ENCODE measurements at places on chromosomes 4 and X.

GRCh38 chr4:142345924-142346323 is 500.2 kb downstream of the INPP4B start:
- no peak for DNase-seq

GRCh38 chr4:140237616-140238350 is 83.8 kb upstream of the MAML3 start:
- DNase-seq, result peak; percentile 89

- DNase-seq, result no peak
Measured at GRCh38 chr4:79250887-79251286, 75.0 kb downstream of the NAA11 start.

DNA sequence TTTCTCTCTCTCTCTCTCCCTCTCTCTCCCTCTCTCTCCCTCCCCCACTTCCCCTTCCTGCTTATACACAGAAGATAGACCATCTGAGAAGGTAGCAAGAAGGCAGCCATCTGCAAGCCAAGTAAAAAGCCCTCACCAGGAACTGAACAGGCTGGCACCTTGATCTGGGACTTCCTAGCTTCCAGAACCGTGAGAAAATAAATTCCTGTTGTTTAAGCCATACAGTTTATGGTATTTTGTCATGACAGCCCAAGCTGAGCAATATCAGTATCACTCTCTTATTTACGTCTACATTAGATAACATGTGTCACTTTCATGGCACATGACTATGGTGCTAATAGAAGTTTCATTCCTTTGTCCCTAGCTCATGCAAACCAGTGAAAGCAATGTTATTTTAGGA is 581.1 kb downstream of the INPP4B start:
- DNase-seq, result no peak

GRCh38 chrX:48523682-48524081 is 2.1 kb downstream of the EBP start:
- no peak for DNase-seq

GRCh38 chrX:96833333-96833732 is 50.4 kb upstream of the RPA4 start:
- DNase-seq, result no peak

DNA sequence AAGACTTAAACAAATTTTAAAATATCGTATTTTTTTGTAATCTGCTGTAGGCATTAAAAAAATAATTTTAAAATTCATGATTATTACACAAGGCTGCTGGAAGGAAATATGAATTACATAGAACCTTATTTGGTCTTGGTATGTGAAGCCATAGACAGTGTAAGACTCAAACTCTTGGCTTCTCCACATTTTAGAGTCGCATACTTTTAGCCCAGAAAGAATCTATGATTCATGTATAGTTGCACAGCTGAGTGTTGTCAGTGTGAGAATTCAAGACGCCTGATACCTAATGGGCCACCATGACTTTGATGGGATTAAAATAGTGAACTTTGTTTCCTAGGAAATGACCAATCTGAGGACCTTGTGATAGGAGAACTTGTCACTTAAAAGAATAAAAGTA is 1.4 kb downstream of the INTU start:
- no peak for DNase-seq

- DNase-seq, result no peak
Measured at GRCh38 chrX:110108381-110108821, 105.5 kb downstream of the TMEM164 start.

- DNase-seq, result no peak
Measured at GRCh38 chr4:10115271-10115796, 1.3 kb downstream of the WDR1 start.

- DNase-seq, result no peak
Measured at GRCh38 chr4:139872274-139872673, 206.7 kb downstream of the MGST2 start.

- DNase-seq, result no peak
Measured at GRCh38 chr4:141826260-141826659, 189.9 kb downstream of the IL15 start.

DNA sequence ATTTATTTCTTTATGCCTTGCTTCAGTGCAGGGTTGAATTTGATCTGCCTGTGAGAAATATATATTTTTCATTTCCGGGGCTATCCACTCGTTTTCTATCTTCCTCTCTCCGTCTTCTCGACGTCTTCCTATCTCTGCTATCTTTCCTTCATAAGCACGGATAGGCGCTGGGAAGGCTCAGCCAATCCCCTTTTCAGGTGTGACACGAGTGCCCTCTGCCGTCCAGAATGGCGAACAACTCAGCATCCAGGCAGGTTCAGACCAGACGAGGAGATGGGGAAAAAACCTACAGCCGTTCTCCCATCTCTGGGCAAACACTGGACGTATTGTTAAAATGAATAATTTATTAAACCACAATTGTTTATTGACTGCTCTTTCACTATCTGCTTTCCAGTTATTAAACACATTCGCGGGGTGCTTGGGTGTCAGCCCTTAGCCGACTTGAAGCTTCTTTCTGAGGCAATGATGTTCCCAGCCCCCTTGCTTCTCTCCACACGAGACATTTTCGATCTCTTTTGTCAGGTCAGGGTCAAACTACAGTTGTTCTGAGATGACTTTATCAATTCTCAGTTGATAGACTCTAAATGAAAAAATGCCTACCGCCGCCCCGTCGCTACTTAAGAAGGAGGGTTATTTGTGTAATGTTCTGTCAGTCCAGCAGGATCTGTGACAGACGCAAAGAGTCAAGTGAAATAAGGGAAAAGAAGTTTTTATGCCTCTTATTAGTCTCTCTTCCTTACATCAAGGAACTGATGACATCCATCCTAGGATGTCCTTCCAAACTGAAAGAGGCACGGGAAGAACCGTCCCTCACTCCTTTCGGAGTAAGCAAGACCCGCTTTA is 96.3 kb upstream of the NOCT start:
- DNase-seq, result peak; percentile 70

GRCh38 chr4:88341227-88342192 is 37.1 kb upstream of the HERC6 start:
- no peak for DNase-seq

GRCh38 chr4:169337510-169337909 is 66.8 kb upstream of the SH3RF1 start:
- DNase-seq, result no peak

GRCh38 chrX:154829926-154830442 is 4.5 kb downstream of the SMIM9 start:
- no peak for DNase-seq

- no peak for DNase-seq
Measured at GRCh38 chr4:78121338-78121904, 64.3 kb downstream of the FRAS1 start.

GRCh38 chr4:152346526-152346925 is 189.4 kb downstream of the FBXW7 start:
- no peak for DNase-seq

DNA sequence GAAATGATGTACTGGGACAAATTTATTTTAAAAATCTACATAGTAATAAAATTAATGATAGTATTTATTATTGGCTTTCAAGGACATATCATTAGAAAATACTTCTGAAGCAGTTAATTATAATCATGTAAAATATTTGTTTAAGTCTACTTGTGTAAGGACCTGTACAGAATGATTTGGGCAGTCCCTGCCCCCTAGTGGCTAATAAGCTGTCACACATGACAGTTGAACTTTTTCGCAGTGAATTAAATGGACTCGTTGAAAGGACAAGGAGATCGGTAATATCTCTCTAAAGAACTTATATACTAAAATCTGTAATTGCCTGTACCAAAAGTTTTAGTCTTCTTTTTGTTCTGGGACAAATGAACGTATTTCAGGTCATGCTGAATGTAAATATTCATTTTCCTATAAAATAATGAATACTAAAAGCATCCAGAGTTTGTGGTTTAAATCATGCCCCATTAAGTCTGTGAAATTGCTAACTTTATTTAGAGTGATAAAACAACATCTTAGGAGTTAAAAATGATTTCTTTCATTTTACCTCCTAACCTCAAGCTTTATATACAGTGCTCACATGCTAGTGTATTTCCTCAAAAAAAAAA is 13.6 kb downstream of the EXOC1 start:
- DNase-seq, result peak; percentile 28

DNA sequence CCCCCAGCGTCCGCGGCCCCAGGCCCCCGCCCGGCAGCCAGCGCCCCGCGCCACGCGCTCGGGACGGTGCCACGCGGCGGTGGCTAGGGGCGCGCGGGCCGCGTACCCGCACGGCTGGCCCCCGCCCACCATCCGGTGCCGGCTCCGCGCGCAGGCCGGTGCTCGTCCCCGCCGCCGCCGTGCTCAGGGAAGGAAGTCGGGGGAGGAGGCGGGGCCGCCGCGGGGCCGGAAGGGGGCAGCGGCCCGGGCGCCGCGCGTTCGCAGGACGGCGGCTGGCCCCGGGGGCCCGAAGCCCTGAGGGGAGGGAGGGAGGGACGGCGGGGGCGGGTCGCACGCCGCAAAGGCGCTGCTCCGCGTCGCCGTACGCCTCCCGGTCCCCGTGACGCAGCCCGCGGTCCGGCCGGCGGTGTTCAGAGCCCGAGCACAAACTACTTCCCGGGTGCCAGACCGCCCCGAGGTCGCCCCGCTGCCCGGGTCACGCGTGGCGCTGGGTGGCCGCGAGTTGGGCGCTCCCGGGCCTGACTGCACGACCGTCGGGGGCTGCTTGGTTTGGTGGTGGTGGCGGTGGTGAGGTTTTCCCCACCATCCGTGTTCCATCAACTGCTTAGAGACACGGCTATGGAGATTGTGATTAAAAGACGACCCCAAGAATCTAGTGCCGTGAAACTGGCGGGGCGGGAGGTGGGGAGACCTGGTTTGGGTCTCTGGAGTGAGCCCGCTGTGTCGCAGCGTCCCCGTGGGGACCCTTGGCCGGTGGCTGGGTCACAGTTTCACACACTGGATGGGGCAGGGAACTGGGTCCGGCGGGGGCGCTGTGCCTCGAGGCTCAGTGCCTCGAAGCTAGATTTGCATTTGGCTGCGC is at the start of gene DCTD:
TSS of gene DCTD (minus strand) at position 205 of the 862 bp plus-strand sequence. CDS start 1,818 bp downstream, outside the sequence.
- DNase-seq, result no peak

DNA sequence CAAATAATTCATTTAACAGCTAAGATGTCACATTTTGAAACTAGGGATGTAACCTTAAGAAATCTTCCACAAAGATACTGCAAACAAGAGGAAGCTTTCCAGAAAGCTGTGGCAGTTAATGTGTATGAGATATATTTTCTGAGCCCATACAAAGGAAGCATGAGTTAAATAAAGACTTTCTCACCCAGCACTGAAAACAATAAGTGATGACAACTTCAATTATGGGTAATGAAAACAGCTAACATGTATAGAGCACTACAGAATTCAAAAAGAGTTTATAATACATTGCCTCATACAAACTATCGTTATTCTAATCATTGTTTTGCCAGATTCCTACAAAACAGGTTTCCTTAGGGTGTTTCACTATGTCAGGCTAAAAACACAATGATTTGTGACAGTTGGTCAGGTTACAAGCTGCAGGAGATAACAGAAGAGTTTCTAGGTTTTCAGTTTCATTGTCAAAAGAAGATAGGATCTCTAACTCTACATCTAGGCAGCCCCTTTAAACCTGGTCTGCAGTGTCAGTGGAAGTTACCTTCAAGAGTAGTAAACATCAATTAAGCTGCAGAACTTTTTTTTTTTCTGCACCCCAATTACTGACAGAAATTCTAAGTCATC is 618.1 kb upstream of the ADGRL3 start:
- DNase-seq, result no peak

DNA sequence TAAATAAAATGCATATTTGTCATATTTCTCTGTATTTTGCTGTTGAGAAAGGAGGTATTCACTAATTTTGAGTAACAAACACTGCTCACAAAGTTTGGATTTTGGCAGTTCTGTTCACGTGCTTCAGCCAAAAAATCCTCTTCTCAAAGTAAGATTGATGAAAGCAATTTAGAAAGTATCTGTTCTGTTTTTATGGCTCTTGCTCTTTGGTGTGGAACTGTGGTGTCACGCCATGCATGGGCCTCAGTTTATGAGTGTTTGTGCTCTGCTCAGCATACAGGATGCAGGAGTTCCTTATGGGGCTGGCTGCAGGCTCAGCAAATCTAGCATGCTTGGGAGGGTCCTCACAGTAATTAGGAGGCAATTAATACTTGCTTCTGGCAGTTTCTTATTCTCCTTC is 3.3 kb downstream of the HTT start:
- no peak for DNase-seq

DNA sequence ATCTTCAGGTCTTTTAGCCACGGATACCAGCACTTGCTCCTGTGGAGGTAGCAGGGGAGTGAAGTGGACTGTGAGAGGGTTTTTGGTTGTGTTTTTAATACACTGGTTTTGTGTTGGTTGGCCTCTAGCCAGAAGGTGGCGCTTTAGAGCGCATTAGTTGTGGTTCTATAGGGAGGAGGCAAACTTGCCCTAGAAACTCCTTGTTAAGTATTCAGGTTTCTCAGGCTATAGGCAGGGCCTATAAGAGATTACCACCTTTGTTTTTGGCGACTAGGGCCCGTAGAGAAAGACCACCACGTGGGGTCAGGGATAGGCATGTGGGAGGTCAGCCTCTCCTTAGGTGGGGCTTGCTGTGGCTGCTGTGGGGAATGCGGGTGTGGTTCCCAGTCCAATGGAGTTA is 221.6 kb upstream of the SPANXN4 start:
- no peak for DNase-seq

GRCh38 chr4:1412376-1413203 is 6.3 kb upstream of the NKX1-1 start:
- no peak for DNase-seq

GRCh38 chr4:77821775-77822174 is 2.6 kb upstream of the CNOT6L start:
- no peak for DNase-seq
